T-helper 2 cell (primary cell): ENCODE measurements at places on chromosomes 12 and 14.
A peak's percentile ranks its signal among the peaks of the same experiment; 100 is the strongest.

GRCh38 chr12:132490422-132491137 is 629 bp downstream of the FBRSL1 start:
- no peak for DNase-seq

DNA sequence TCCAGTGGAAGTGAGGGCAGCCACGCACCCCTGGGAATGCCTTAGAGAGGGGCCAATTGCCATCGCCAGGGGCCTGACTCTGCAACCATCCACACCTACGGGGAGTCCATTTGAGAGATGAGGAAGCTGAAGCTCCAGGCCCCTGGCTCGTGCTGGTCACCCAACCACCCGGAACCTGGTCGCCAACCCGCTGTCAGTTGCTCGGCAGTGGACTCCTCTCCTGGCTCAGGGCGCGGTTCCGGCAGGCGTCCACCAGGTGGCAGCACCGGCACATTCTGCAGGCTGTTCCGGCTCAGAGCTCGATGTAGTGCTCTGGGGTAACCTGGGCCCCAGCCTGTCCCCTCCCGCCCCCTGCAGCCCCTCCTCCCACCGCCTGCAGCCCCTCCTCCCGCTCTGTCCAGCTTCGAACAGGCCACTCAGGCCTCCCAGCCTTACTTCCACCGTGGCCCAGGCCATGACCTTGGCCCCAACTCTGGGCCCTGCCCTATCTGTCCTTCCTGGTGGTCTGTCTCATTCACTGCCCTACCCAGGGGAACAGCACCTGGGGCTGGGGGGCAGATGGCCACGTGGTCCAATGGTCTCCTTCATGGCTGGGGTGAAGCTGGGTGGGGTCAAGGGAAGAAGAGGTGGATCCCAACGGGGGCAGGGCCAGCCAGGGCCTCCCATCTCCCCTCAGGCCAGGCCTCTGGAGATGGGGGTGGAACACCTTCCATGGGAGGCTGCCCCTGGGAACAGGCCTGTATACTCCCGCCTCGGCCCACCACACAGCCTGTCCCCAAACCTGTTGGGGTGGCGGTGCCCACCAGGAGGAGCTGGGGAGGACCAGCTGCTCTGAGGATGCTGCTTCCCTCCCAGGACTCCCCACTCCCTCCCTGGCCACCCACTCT is 15.7 kb downstream of the SIVA1 start:
- DNase-seq = peak; percentile 82

DNA sequence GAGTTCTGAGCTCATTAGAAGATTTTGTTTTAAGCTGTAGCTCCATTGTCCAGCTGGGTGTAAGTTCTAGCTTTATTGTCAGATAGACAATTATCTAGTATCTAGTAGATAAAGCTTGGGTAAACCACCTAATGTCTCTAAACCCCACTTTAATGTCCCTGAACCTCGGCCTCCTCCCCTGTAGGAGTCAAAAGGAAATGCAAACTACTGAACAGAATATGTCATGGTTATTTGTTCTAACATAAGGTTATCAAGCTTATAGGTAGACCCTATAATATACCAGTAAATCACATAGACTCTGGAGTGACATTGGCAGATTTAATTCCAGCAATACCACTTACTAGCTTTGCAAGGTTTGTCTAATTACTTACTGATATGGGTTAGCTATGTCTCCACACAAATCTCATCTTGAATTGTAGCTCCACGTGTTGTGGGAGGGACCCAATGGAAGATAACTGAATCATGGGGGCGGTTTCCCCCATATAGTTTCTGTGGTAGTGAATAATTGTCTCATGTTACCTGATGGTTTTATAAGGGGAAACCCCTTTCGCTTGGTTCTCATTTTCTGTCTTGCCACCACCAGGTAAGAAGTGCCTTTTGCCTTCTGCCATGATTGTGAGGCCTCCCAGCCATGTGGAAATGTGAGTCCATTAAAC is 29.4 kb downstream of the BCAT1 start:
- no peak for DNase-seq

- peak; percentile 73 for DNase-seq
Measured at GRCh38 chr14:105527826-105528585, 1.6 kb downstream of the TMEM121 start.

GRCh38 chr12:91630083-91630482 is 447.5 kb upstream of the DCN start:
- no peak for DNase-seq

- no peak for DNase-seq
Measured at GRCh38 chr12:32230613-32230993, 124.0 kb downstream of the BICD1 start.

GRCh38 chr12:96246926-96247505 is 52.8 kb downstream of the ELK3 start:
- DNase-seq = no peak

DNA sequence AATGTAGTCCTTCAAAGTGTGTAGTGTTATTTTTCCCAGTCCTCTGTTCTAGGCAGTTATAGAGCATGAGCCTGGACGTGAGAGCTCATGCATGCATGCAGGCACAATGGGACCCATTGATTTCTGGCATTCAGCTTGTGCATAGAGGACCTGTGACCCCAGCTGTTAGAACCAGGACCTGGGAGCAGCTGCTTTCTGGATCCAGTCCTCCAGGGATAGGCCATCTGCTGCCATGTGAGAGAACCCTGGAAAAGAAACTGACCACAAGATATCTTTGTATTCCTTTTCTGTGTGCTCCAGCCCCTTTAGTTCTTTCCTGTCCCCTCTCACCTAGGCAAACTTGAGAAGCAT is 76.9 kb downstream of the SUSD6 start:
- no peak for DNase-seq

GRCh38 chr12:57128519-57129247 is 400 bp downstream of the LRP1 start:
- no peak for DNase-seq

GRCh38 chr14:54639611-54640010 is 72.7 kb downstream of the SAMD4A start:
- DNase-seq = no peak

DNA sequence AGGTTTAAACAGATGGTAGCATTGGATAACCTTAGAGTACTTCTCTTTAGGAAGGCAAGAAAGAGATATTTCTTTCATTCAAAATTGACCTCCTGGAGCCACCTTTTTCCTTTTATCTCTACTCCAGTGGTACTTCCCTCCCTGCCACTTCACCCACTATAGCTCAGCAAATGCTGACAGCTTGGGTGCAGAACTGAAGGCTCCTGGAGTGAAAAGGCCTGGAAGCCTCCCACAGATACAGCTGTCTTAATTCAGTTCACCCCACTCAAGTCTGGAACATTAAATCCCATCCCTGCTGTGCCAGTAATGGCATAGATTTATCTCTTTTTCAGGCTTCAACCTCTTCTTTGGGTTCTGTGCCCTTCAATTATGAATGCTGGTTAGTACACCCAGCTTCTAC is 140.3 kb downstream of the NEDD1 start:
- DNase-seq = no peak

GRCh38 chr14:61334197-61334701 is 12.9 kb downstream of the PRKCH start:
- DNase-seq = no peak

DNA sequence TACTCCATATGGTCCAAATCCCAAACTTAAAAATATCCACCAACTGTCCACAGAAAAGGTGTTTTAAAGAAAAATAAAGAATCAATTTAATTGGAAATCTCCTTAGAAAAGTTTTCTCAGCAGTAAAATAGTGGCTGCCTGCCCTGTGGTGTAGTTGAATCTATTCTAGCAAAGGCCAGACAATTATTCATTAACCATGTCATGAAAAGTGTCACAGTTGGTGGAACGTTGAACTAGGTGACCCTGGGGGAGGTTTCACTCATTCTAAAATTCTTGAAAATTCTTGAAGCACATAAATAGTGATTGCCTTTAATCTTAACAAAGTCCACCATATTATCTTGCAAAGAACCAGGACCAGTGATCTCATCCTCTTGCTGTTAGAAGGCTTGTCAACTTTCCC is 78.4 kb upstream of the GZMB start:
- DNase-seq = no peak

- no peak for DNase-seq
Measured at GRCh38 chr14:67416810-67417209, 4.8 kb upstream of the PLEK2 start.

DNA sequence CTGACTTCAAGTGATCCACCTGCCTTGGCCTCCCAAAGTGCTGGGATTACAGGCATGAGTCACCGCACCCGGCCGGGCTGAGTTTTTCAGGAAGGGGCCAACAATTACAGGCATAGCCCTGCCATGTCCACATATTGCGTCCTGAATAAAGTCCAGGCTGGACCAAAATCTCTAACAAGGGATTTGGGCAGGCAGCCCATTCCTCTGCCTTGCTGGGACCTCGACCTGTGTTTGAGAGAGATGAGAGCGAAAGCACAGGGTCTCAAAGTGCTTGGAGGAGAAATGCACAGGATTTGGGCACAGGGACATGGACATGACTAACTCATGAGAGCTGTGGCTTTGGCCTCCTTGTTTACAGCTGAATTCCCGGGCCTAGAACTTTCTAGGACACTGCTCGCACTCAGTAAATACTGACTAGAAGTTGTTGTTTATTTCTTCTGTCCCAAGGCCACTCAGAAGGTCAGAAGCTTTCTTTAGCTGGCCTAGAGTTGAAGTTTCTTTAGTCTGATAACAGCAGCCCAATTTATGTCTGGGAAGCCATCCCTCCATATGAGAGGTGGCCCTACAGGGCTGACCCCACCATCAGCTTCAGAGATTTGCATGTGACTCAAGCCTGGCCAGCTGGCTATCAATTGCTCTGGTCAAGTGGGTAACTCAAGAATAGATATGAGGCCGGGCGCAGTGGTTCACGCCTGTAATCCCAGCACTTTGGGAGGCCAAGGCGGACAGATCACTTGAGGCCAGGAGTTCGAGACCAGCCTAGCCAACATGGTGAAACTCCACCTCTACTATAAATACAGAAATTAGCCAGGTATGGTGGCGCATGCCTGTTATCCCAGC is 11.7 kb downstream of the CAMKK2 start:
- DNase-seq = no peak

DNA sequence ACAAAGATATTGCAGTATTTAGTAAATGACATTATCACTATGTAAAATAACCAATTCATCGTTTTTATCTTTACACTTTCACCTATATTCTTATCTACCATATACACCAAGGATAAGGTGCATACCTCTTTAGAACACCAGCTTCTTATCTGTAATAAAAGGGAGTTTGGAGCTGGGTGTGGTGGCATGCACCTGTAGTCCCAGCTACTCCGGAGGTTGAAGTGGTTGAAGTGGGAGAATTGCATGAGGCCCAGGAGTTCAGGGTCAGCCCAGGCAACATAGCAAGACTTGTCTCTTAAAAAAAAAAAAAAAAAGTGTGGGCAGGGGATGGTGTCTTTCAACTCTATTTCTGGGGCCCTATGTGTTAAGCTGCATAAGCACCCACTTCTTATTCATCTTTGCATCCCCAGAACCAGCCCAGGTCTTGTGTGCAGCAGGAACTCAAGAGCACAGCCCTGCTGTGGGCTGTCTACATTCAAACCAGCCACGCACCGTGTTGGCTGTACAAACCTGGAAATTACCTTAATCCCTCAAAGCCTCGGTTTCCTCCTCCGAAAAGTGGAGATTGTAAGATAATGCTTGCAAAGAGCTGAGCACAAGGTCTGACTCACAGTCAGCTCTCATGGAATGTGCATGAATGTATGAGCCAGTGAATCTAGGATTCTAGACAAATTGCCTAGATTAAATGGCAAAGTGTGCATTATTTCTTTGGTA is 256.6 kb upstream of the FOXN3 start:
- peak; percentile 74 for DNase-seq

DNA sequence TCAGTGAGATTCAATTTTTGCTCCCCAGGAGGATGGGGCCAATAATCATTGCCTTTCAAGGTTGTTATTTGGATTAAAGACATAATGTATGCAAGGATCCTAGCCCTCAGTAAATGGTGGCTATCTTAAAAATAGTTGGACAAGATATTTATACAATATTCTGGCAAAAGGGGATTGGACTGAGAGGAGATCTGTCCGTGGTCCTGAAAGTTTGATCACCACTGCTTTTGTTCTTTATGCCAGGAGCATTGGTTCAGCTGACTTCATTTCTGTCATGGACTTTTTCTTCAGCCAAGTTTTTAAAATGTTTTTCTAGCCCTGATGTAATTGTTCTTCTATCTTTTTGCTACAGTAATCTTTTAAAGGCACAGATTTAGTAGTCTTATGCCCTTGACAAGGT is 70.2 kb upstream of the TCL1A start:
- DNase-seq = no peak

DNA sequence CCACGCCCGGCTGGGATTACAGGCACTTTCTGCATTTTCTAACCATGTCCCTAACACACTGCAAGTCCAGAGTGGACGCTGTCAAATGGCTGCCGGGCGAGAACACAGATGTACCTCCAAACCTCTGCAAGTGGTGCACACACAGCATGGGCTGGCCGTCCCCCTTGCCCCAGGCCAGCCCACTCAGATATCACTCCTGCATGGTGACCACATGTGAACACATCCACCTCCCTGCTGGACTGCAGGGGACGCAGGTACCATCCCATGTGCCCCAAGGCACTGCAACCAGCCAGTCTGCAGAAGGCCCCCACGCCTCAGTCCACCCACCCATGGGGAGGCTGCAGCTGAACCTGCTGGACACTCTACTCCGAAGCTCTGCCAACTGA is 14.0 kb downstream of the BRF1 start:
- DNase-seq = no peak

- no peak for DNase-seq
Measured at GRCh38 chr12:113474635-113475436, 3.2 kb upstream of the LHX5 start.

- no peak for DNase-seq
Measured at GRCh38 chr14:98994561-98994960, 277.4 kb downstream of the BCL11B start.

GRCh38 chr12:78645956-78646355 is 218.6 kb upstream of the SYT1 start:
- no peak for DNase-seq

DNA sequence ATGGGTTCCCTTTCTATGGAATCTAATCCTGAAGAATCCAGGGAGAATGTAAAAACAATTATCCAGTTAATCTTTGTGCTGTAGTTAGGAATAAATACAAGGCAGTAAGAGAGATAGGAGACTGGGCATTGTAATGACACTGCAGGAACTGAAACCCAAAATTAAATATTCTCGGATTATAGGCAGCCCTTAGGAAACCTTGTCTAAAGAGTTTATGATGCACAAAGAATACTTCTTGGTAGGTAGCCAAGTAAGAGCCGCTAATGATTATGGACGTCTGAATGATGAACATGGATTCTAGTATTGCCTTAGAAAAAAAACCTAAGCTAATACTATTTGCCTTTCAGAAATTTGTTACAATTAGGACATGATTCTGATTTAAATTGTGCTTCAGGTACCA is 165.4 kb upstream of the LRIG3 start:
- DNase-seq = no peak
